ENCODE measurements at places on chromosomes 4 and X.

DNA sequence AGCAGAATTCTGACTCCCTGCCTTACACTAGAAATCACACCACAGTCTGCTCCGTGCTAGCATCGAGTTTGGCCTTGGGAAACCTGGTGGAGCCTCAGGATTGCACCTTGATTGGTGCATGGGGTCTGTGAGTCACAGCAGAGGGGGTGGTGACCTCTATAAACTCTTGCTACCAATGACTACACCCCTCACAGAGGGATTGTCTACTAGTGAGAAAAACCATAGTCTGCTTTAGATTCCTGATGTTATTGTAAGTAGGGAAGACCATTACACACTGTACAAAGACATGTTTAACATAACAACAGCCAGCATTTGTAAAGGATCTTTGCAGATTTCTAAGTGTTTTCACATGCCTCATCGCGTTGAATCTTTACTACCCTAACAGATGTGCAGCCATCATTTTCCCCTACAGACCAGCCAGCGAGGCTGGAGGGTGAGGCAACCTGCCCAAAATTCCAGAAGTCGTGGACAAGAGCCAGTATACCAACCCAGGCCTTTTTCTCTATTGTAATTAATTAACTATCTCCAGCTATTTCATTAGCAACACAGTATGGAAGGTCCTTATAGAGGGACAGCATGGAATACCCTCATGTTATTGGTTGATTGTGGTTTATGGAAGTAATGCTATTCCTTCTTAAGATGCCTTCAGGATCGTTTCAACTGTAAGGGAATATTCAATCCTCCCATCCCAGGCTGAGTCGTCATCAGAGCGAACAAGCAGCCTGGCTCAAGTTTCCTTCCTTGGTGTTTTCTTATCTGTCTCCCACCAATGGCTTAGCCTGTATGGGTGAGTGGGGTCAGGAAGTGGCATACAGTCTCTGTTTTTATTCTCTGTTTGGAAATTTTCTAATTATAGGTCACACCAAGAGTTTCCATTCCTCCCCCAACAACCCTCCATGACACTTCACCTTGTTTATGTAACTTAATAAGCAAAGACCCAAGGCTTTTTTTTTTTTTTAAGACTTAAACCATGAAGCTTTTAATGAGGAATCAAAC, 55.9 kb upstream of the KDR start:
- no peak for DNase-seq

DNA sequence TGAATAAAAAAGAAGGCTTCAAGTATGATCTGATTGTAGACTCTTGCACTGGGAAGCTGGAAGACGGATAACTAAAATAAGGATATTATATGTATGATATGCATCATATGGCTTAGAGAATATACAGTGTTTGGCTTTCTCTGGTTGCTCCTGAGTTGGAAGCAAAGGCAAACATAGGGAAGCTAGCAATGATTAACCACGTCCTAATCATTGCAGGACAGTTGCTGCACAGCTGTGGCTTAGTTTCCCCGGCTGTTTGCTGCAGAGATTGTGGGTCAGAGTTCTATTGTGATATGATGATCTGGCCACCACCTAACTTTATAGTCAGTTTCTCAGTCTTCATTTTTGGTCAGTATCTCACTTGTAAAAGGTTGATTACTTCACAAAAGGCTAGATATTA, 36.3 kb upstream of the PARM1 start:
- no peak for DNase-seq

DNA sequence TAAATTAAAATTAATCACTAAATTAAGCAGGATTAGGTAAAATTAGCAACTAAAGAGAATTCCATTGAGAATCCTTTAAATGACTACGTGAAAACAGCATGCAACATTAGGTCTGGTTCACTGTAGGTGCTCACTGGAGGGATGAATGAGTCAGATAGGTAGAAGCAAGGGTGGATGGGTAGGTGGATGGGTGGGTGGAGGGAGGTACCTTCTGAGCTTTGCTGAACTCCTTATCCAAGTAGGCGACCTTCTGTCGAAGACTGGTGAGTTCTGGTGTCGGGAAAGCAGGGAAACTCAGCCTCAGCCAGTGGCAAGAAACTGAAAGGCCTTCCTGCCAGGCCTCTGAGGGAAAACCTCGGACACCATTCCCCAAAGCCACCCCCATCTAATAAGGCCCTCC, 3.0 kb downstream of the GRIPAP1 start:
- no peak for DNase-seq

GRCh38 chr4:162499478-162499877, 335.7 kb upstream of the FSTL5 start:
- DNase-seq: peak; percentile 2

GRCh38 chr4:16897991-16898827, at the start of gene LDB2:
Gene LDB2 (minus strand): TSS chr4:16898645.
- DNase-seq: no peak

DNA sequence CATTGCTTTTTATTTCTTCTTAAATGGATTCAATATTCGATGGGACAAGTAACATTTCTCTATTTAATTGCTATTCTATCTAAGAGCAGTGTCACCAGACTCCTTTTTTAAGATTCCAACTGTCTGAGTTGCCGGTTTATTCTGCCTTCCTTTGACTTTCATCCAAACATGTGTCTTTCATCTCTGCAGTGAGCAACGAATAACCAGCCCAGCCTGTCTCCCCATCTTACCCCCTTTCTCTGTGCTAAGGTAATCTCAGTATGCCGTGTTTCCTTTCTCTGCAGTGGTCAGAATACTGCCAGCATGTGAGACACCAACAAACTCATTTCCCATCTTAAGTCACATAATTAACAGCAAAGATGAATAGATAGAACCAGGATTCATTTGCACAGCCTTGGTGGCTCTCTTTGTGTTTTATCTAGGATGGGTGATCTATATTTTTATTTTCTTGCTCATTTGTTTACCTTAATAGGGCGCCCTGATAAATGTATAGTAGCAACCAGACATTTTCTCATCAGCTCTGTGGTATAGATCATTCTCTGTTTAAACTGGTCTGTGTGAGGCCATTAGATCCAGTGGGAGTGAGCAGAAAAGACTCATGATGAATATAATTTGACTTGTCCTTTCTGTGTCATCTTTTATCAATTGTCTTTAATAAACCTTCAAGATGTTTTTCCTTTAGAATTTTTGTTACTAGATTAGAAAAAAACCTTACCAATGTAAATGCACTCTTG, 394.8 kb upstream of the IGFBP7 start:
- DNase-seq: no peak

- DNase-seq: no peak
Measured at GRCh38 chr4:186329372-186329771, 63.4 kb downstream of the F11 start.

- no peak for DNase-seq
Measured at GRCh38 chr4:55973650-55974049, 24.9 kb downstream of the CEP135 start.

- no peak for DNase-seq
Measured at GRCh38 chr4:41303372-41304118, 46.8 kb downstream of the UCHL1 start.

DNA sequence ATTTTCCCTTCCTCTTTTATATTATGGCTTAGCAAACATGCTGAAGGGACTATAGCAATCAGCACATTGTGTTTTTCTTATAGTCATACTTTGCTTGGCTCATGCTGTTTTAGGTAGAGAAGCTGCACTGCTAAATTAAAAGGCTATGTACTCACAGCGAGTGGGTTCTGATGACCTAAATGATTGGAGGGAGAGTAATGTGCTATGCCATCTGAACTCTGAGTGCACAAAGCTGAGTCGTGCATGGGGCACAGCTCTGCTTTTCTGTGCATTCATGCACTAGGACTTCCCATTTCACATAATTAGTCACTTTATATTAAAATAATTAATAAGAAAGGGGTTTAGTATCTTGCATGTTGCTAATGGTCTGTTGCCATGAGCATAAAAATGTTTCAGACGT, 132.7 kb upstream of the ADGRL3 start:
- DNase-seq: no peak

GRCh38 chrX:100277231-100277630, 132.8 kb downstream of the PCDH19 start:
- DNase-seq: no peak

DNA sequence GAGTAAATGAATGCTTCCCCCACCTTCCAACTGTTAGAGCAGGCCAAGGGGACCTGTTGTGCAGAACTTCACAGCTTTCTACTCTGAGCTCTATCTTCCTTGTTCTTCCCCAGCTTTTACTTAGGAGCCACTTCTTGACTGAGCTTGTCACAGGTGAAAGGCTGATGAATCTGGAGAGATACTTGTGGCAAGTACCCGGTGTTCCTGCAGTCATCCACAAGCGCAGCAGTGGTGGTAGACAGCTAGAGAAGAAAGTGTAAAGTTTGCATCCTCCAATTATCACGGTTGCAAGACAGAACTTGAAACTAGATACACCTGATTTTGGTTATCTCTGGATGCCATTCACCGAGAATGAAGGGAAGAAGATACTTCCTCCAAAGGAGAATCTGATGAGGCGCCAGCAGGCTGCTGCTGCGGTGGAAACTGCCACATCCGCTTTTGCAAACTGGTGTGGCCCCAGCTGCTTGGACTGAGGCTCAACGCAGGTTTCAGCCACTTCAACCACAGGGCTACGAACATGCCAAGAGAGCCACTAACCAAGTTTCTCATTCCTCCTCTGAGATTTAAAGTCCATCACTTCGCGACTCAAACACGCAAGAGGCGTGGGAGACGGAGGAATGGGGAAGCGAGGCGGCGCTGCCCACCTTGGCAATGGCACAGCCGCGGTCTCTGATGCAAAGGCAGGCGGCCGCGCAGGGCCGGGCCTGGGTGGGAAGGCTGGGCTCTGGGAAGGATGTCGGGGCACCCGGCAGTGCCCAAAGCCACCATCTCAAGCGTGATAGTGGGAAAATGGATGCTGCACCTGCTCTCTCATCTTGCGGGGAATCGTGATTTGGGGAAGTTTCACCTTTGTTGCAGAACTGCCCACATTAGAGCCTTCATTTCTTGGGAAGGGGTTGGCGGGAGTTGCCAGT, 1.3 kb upstream of the FHIP1A start:
- DNase-seq: no peak

- DNase-seq: no peak
Measured at GRCh38 chrX:133250184-133251100, 32.3 kb upstream of the TFDP3 start.

DNA sequence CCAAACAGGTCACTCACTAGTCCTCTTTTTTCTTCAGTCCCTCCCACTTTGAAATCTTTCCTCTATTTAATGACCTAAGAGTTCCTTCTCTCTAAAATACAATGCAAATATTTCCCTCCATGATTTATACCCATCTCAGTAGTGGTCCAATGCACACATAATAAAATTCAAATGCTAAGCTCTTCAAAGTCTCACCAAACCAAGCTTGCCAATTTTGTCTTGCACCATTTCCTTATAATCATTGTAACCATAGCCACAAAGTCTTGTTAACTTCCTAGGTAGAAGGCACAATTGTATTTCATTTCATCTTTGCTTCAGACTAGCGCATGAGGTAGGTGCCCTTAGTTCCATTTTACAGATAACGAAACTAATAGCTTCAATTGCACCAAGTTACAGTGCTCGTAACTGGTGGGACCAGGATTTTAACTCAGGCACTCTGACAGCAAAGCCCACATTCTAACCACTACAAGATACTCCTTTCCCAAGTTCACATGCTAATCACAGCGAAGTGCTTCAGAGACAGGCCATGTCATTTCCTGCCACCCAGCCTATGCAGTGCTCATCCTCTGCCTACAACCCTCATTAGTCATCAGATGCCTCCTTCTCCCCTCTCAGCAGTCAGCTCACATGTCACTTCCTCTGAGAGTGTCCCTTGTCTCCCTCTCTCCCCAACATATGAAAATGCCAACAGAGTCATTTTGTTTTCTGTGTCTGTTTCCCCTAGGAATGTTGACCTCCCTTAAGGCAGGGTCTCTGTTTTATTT, 66.9 kb upstream of the PPARGC1A start:
- DNase-seq: no peak

DNA sequence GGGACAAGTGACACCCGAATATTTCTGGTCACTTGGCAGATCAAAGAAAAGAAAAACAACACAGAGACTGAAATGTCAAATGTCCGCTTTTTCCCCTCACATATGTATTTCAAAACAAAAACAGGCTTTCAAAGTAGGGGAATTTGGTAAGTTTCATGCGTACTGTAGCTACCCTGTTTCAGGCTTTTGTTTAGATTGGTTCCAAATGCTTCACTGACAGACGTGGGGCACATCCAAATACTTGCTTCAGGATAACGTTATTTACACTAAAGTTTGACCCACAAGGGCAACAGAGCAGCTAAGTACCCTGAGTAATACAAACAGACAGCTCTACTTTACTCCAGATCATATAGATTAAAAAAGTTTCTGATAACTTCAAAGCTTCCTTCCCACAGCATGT, 804.5 kb upstream of the POU3F4 start:
- DNase-seq: no peak

DNA sequence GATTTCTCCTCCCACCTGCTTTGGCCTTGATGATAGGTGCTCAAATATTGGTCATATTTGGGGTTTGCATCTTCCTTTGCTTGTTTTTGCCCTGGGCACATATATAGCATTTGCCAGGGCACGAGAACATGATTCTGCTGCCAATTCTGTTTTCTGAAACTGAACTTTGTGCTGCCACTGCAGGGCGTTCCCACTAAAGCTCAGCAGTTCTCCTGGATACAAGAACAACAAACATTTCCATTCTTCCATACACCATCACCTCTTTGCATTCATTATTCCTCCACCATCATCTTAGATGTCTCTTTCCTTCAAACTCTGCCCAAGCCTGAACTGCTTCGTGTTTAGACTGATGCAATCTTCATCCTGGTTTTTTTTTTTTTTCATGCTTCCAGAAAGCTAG, 36.3 kb upstream of the GATB start:
- no peak for DNase-seq

GRCh38 chr4:72169861-72170260, 138.1 kb downstream of the NPFFR2 start:
- DNase-seq: no peak

- no peak for DNase-seq
Measured at GRCh38 chr4:105815701-105816100, 79.6 kb upstream of the NPNT start.

DNA sequence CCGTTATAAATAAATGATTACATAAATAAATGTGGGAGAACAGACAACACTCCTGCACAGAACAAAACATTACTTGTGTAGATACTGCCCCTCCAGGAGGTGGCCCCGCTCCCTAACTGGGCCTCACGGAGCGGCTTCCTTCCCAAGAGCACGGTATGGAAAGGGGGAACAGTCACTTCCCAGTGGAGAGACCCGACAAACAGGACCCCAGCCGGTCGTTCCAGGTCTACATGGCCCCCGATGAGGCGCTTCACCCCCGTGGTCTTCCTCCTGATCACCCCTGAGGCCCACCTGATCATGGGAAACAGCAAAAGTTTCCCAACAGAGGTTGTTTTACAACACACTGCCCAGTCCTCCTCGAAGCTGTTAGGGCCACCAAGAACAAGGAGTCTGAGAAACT, 6.6 kb upstream of the SLC6A8 start:
- DNase-seq: no peak

- DNase-seq: no peak
Measured at GRCh38 chr4:102338405-102338804, 6.9 kb downstream of the SLC39A8 start.

GRCh38 chr4:126958482-126958881, 674.3 kb upstream of the INTU start:
- DNase-seq: no peak

Measured in RWPE1 (cell line).